NCI-H1048 (cell line): ENCODE measurements at places on chromosomes 6 and 20.

GRCh38 chr6:136677822-136678221, 114.5 kb downstream of the MAP3K5 start:
- DNase-seq, result no peak

- DNase-seq, result no peak
Observed at GRCh38 chr20:15927893-15928650, 645.2 kb downstream of the KIF16B start.

DNA sequence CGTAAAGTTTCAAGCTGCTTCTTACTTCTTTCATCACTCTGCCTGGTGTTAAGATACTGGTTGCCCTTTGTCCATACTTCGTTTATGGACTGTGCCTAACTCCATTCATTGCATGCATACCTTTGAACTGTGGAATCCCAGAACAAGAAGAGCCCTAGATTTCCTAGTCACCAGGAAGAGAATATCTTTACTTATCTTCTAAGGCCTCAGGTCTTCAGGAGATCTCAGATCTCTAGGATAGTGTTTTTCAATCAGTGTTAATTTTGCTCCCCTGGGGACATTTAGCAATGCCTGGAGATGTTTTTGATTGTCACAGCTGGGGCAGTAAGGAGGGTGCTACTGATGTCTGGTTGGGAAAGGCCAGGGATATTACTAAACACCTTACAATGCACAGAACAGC, 35.5 kb upstream of the GJA1 start:
- no peak for DNase-seq

- DNase-seq, result no peak
Observed at GRCh38 chr20:50521221-50522052, 11.3 kb downstream of the PTPN1 start.

DNA sequence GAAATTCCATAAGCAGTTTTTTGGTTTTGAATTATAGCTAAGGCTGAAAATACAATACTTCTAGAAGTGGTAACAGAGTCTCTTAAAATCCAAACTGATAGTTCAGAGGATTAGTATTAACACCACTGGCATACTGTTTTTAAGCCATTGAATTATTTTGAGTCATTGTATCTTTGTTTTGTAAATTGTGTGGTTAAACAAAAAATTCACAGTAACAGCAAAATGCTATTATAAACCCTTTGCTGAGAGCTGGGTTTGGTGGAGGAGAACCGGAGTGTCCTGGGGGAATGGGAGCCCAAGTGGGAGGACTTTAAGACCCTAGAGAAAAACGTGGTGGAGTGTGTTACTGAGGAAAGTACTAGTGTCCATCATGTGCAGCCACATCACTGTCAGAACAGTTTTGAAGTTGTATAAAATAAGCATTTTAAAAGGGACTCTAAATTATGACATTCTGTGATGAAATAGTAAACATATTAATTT, 125.1 kb downstream of the LRRC1 start:
- DNase-seq, result no peak

GRCh38 chr6:5763407-5763806, 243.3 kb downstream of the NRN1 start:
- no peak for DNase-seq

GRCh38 chr20:47086316-47086715, 191.7 kb downstream of the EYA2 start:
- DNase-seq, result no peak
